ENCODE measurements at places on chromosomes 5 and 9.

DNA sequence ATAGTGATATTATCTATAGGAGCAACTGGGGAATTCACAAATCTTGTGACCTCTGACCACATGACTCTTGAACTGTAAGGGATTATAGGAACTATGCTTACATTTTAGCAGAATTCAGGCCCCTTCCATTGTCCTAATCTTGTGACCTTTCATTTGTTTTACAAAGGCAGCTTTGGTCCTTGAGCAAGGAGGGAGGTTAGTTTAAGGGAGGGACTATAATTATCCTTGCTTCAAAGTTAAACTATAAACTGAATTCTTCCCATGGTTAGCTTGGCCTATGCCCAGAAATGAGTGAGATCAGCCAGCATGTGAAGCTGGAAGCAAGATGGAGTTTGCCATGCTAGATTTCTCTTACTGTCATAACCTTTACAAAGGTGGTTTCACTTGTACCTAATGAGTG, 51.2 kb downstream of the TARS1 start:
- DNase-seq: no peak

- DNase-seq: no peak
Measured at GRCh38 chr9:26358836-26359235, 533.8 kb downstream of the CAAP1 start.

DNA sequence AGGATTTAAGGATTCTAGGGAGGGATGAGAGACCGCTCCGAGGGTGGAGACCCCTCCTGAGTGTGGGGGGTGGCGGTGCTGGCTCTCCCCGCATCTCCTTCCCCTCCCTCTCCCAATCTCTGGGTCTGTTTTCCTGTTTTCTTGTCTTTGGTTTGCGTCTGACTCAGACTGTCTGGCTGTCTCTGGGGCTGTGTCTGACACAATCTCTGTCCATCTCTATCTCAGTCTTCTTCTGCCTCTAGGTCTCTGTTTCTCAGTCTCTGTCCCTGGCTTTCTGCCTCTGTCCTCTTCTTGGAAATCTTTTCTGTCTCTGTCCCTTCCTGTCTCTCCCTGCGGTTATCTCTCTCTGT, 196 bp upstream of the GRM6 start:
- DNase-seq: no peak

GRCh38 chr5:139474890-139475791, 4.3 kb downstream of the SMIM33 start:
- DNase-seq: no peak
